Cerebellar nuclear complex (tissue), 1 donor: ENCODE measurements at places on chromosomes 16 and 17.

DNA sequence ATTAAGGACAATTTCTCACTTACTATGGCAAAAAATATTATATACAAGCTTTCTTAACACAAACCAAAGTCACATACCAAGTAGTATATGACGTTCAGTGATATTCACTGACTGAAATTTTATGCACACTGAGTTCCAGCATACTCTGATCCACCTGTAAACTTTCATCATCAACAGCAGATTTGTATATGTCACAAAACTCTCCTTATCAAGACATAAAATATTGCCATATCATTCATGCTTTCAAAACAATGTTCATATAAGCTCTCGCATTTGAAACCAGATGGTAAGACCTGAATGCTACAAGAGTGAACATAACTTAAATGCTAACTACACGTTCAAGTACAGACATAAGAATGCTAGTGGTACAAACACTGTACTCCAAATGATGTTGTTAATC, 46.7 kb downstream of the GNA13 start:
- no peak for DNase-seq

- no peak for DNase-seq
Measured at GRCh38 chr16:67936880-67937605, 393 bp upstream of the PSMB10 start.

DNA sequence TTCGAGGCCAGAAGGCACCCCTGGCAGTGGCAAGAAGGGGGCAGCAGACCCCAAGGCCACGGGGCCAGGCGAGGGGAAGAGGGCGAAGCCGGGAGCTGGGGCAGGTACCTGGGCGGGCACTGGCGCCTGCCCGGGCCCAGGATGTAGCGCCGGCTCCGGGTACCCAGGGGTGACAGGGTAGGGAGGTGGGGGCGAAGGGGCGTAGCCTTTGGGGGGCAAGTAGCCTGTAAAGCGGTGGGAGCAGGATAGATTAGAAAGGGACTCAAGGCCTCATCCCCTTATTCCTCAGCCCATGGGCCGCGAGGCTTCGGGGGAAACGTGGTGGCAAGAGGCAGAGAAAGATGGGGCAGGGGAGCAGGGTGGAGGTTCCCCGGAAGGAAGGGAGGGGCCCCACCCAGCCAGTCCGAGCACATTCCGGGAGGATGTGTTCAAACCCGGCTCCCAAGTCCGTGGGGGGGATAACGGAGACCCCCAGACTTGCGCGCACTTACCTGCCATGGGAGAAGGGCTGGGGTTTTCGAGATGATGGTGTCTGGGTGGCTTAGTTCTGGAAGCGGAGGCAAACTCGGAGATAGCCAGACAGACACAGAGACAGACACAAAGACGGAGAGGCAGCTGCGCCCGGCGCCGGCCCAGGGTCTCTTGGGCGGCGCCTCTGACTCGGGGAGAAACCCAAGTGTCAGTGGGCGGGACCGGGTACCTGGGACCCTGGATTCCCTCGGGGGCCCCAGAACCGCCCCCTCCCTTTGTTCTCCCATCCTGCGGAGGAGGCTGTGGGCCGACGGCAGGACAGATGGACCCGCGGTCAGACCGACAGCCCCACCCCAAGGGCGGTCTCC, 493 bp downstream of the PLSCR3 start:
- DNase-seq: no peak

- DNase-seq: no peak
Measured at GRCh38 chr17:58671969-58672368, 19.9 kb downstream of the TEX14 start.

DNA sequence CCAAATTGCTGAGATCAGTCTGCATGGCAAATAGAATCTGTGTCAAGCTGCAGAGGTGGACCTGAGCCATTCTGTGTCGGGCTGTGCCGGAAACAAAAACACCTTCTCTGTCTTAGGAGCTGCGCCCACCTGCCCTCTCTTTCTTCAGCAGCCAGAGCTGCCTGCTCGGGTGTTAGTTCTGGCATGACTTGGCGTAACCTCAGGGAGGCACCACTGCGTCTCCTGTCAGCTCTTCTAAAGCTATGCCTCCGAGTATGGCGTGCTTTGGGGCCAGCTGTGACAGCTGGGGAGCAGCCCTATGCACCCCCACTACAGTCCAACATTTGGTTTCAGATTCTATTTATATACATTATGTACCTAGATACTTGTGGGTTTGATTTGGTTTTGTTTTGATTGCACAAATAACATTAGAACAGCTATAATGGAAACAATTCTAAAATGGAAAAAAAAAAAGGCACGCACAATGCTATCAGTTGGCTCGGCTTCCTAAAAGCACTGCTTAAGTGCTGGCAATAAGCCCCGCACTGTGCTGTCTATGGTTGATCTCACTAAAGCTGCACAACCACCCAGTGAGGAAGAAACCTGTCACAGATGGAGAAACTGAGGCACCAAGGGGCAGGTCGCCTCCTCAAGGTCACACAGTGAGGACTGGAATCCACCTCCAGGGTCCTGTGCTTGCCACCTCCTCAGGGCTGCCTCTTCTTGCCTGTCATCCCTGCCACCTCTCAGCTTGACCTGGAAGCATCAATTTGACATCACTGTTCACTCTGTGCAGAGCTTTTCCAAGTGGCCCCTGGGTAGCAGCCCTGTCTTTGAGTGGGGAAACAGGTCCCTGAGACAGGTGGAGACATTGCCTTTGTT, 18.7 kb upstream of the ADGRG1 start:
- no peak for DNase-seq

- DNase-seq: no peak
Measured at GRCh38 chr17:69961501-69962145, 113.4 kb upstream of the KCNJ16 start.

DNA sequence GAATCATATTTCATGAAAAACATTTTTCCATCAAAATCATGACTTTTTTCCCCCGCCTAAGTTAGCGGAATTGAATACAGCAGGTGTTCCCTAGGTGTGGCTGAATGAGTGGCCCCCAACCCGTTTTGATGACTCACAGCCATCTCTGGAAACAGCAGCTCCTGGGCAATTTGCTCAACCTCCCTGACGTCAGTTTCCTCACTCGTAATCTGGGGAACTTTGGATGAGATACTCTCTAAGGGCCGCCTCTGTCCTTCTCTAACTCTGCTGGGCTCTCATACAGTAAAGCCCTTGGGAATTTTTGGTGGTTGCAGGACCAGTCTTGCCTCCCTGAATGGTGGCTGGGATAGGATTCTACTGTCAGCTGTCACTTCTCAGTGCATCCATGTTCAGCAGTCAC, 11.6 kb upstream of the NTN1 start:
- no peak for DNase-seq

DNA sequence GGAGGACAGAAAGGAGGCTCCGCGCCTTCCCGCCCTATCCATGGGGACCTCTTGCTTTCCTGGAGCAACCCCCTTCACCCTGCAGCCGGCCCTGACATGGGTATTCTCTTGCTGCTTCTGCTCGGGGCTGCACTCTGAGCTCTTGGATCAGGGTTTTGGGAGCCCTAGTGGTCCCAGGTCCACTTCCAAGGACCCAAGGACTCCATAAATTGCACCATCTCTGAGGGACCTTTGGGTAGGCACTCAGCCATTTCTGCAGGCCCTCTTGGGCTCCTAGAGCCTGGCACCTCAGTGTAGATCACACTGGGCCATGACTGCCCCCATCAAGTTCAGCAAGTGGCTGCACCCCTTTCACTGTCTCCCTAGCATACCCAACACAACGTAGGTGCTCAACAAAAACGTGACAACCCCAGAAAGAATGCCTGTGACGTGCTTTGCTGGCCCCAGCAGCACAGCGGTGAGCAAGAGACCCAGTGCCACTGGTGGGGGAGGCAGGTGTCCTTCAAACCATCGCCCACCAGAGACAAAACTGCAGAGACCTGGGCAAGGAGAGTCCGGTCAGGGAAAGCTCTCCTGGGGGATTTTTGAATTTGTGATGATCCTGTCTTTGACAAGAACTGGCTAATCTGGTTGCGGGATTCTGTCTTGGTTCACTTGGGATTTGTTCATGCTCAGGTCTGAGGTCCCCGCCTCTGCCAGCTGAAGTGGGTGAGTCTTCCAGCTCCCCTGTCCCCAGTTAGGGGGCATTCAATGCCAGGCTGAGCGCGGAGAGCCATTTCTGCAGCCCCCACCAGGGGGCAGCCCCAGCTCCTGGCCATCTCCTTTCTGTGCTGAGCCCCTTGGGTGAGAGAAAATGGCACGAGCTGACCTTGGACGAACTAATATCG, 2.5 kb upstream of the RAB11FIP4 start:
- no peak for DNase-seq

- DNase-seq: no peak
Measured at GRCh38 chr16:31465788-31466370, 6.1 kb upstream of the TGFB1I1 start.

- DNase-seq: no peak
Measured at GRCh38 chr16:72832621-72833248, 215.2 kb downstream of the ZFHX3 start.

GRCh38 chr17:4891411-4892410, 7.6 kb upstream of the C17orf107 start:
- no peak for DNase-seq

- DNase-seq: no peak
Measured at GRCh38 chr16:6148361-6148760, 1050.8 kb upstream of the EEF2KMT start.

DNA sequence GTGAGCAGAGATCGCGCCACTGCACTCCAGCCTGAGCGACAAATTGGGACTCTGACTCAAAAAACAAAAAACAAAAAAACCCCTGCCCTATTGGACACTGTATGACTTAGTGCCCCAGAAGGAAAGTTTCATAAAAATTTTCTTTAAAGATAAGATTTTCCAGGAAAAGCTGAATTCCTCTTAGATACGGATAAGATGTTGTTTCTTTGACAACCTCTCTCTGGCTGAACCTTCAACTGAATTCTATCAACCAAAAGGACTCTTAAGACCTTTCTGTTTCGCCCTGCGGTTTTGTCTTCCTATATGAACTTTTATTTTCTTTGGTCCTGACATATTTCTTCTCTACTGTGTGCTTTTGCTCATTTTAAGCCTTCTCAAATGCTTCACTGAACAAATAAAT, 35.8 kb downstream of the CPPED1 start:
- no peak for DNase-seq

DNA sequence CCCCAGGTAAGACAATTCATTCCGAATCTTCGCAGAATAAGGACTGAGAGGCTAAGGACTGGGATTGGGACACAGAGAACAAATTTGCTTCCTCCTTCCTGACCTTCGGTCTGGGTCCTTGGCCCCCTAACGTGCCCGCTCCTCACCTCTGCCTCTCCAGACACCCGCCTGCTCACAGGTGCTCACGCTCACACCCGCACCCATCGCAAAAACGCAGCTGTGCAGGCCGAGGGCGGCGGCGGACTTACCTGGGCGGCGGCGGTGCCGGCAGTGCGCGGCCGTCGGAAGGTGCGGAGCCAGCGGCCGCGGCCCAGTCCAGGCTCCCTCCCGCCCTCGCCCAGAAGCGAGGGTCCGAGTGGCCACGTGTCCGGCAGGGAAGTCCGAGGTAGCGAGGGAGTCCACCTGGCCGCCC, 7.1 kb upstream of the HOXB9 start:
- no peak for DNase-seq

- DNase-seq: no peak
Measured at GRCh38 chr17:41692722-41693521, 4.2 kb downstream of the EIF1 start.

- DNase-seq: no peak
Measured at GRCh38 chr17:51947160-51947735, 211.3 kb downstream of the CA10 start.

GRCh38 chr17:10598621-10599020, 49.2 kb upstream of the MYH2 start:
- DNase-seq: no peak

DNA sequence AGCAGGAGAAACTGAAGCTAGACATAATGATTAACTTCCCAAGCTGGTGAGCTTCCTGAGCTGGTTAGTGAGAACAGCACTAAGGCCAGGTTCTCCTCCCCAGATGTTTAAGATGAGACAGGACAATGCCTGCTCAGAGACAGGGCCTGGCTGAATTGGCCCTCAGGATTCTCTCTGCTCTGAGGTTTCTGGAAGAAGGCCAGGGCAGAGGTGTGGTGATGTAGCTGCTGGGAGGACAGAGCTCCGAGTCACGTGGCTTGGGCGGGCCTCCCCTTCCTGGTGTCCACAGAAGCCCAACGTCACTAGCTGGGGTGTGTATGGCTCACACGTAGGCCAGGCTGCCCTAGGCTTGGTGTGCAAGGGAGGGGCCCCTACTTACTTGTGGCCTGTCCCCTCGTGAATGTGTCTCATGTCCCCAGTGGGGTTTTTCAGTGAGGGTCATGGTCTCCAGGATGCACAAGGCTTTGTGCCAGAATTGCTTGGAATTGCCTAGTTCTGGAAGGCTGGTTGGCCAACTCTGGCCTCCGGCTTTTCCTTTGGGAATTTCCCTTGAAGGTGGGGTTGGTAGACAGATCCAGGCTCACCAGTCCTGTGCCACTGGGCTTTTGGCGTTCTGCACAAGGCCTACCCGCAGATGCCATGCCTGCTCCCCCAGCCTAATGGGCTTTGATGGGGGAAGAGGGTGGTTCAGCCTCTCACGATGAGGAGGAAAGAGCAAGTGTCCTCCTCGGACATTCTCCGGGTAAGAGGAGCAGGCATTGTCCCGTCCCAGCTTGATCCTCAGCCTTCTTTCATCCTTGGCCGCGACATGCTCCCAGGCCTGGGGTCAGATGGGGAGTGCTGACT, 3.4 kb downstream of the NOD2 start:
- DNase-seq: no peak
